ENCODE measurements at places on chromosomes 11 and 22. TPM values are rescaled to one million over a fixed set of nuclear protein-coding genes. Genes with fewer than 3 reads are reported as not detected.

GRCh38 chr22:33114565-33114964 lies 56.4 kb upstream of the SYN3 start:
- DNase-seq: no peak

DNA sequence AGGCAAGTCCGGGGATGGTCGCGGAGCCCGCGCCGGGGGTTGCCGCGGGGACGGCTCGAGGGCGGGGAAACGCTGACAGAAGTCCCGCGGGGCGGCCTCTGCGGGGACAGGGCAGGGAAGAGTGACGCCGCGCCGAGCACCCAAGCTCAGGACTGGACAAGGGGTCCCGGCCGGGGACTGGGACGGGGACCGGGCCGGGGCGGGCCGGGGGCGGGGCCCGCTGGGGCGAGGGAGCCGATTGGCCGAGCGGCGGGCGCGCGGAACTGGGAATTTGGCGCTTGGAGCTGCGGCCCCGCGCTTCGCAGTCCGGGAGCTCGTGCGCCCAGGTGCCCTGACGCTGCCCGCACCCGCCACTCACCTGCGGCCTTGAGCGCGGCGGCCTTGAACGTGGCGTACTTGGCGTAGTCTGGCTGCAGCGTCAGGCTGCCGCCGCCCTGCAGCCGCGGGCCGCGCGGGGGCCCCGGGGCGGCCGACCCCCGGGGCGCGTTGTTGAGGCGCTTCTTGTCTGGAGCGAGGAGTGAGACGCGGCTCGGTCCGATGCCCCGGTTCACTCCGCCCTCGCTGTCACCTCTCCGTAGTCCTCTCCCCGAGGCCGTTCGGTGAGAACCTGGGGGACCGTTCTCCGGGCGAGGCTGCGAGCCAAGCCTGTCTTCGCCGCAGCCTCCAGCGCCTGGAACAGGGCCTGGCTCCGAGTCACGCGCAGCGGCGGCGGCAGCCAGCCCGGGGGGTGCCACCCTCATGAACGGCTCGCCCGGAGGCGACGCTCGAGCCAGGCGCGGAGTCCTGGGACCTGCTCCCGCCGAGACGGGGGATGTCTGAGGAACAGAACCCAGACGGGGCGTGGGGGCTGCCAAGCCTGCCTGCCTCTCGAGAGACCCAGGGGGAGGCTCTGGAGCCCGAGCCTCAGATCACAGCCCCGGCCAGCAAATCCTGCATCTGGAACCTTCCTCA lies 4.5 kb downstream of the SHISA8 start:
- no peak for DNase-seq

CCDC89 gene
- total RNA-seq: 0.37 TPM

GRCh38 chr11:122843281-122844141 lies 5.2 kb downstream of the CRTAM start:
- DNase-seq: peak; percentile 51

- no peak for DNase-seq
These were observed 670 bp downstream of the NEFH start for GRCh38 chr22:29480512-29481264.

DNA sequence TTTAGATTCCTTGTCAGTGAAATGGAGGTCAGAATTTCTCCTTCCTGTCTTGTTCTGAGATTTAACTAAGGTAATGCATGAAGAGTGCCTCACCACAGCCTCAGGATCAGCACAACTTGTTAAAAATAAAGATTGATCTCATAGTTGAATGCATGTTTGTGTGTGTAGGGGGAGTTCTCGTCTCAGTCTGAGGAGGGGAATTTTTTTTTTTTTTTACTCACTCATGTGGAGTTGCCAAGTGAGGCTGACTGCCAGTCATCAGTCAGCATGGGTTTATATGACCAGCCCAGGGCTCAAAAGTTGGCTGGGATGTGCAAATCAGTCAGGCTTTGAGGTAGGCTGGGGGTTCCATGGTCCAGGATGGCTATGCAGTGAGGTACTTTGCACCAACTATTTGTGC lies 113.2 kb downstream of the FANCF start:
- DNase-seq: no peak

SLC22A6 gene
- not detected for total RNA-seq

Measured in Karpas-422 (cell line).